NCI-H526 (cell line): ENCODE measurements at places on chromosomes 5 and 9.
A peak's percentile ranks its signal among the peaks of the same experiment; 100 is the strongest.

DNA sequence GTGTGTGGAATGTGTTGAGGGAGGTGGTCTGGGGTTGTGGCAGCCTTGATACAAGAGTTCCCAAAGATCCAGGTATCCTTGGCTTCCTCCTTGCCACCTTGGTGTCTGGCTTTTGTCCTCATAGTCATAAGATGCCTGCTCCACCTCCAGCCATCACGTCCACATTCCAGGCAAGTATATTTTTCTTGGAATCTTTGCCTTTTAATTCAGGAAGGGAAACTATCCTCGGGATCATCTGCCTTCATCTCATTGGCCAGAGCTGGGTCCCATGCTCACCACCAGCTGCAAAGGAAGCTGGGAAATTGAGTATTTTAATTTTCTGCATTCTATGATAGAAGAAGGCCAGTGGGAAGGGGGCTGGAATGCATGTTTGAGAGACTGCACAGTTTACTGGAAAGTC, 186.7 kb downstream of the C9orf50 start:
- DNase-seq, result peak; percentile 18

GRCh38 chr5:127294829-127295228, 4.2 kb downstream of the MEGF10 start:
- no peak for DNase-seq

- DNase-seq, result peak; percentile 64
Observed at GRCh38 chr9:8857926-8858595, 1058.5 kb upstream of the DMAC1 start.

GRCh38 chr9:95090871-95091577, 226.5 kb downstream of the FANCC start:
- DNase-seq, result no peak

- no peak for DNase-seq
Observed at GRCh38 chr5:167770461-167770860, 521.0 kb upstream of the WWC1 start.
